Right ventricle myocardium superior (tissue), 1 donor: ENCODE measurements at places on chromosomes 13 and 19.

DNA sequence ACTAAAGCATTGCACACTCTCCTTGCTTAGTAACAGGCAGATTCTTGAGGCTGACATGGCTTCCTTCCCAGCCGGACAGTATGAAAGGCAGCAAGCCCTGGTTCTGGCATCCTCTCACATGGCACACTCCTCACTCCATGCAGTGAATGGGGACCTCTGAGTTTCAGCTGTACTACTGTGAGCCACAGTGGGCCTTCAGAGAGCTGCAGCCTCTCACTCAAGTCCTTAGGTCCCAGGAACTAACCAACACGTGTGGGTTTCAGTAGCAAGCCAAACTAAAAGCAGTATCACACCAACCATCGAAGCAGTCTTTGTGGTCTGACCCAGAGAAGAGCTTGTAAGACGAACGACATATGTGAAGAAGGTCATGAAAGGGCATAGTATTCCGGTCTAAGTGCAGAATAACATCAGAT, 128.2 kb downstream of the TBC1D4 start:
- DNase-seq, result no peak

DNA sequence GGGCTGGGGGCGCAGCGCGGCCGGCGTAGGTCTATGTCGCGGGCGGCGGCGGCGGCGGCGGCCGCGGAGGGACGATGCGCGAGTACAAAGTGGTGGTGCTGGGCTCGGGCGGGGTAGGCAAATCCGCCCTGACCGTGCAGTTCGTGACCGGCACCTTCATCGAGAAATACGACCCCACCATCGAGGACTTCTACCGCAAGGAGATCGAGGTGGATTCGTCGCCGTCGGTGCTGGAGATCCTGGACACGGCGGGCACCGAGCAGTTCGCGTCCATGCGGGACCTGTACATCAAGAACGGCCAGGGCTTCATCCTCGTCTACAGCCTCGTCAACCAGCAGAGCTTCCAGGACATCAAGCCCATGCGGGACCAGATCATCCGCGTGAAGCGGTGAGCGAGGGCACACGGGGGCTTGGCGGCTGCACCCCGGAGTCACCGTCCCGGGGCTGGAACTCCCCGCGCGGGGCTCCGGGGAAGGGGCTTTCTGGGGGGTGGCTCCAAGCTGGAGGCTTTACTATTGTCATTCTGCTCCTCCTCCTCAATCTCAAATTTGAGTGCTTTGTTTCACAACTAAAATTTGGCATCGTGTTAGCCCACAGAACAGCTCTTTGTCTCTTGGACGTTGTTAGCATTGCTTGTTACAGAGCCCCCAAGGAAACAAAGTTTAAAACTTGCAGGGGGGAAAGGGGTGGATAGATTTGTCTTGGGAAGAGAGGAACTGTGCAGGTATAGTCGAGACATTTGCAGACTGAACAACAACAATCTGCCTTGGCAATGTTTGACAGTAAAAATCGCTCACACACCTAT, 630 bp downstream of the RAP2A start:
- peak; percentile 62 for DNase-seq

GRCh38 chr19:33688171-33688992, 66.6 kb downstream of the CHST8 start:
- DNase-seq, result no peak

DNA sequence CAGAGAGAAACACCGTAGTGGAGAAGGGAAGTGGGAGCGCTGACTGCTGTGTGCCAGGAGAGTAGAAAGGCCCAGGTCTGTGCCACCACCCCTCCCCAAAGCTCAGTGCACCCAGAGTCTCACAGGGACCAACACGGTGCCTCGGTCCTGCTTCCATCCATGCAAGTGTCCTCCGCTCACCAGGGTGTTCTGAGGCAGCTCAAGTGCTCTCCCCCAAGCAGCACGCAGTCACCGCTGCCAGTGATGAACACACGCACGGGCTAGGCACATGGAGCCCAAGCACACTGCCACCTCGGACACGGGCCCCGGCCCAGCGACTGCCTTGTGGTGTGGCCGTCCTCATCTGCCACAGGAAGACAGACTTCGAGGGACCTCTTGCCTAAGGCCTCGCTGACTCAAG, 10.5 kb downstream of the POP4 start:
- DNase-seq, result no peak

DNA sequence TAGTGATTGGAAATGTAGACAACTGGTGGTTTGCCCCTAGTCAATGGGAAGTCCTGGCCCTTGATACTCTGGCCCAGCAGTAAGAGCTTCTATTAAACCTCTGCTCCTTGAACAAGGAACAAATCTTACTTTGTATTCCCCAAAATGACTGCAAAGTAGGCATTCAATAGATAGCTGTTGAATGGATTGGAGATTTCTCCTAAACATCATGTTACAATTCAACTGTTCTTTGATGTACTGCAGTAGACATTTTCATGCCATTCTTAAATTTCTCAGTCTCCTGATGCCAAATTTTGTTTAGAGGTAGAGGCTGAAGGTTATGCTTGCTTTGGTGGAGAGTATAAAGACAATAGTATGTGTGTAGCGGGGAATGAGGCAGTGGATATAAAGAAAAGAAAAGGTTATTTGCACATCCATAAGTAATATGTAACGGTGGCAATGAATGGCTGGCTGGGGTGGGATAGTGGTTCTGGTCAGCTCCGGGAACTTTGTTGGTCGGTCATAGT, 12.8 kb downstream of the MIR17HG start:
- DNase-seq, result no peak

DNA sequence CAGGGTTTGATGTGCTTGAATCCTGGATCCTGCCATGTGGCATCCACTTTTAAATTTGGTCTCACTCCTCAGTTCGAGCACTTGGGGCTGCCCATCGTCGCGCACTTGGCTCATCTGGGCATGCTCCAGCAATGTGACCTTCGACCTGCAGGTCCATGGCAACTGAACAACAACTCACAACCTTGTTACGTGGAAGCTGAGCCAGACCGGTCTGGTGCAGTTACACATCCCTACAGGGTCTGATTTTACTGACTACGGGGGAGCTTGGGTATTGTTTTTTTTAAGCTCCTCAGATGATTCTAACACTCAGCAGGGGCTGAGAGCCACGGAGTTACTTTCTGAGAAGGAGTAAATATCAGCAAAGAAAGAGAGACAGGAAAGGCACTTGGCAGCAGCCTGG, 769.6 kb downstream of the UQCRFS1 start:
- DNase-seq, result no peak

GRCh38 chr19:7197760-7198696, 96.2 kb downstream of the INSR start:
- DNase-seq, result peak; percentile 96

DNA sequence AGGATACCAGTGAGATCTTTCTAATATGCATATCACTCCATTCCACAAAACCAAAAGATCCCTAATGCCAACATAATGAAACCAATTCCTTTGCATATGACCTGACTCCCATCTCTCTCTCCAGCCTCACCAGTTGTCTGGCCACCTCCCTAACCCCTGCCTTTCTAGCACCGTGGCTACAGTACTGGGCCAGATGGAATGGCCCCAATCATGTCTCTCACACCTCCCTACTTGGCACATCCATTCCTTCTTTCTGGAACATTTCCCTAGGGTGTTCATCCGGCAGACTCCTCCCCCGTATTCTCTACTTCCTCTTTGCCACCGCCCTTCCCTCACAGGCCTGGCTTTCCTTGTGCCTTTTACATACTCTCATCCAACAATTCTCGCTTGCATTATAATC, 62.0 kb downstream of the GPALPP1 start:
- no peak for DNase-seq

- DNase-seq, result no peak
These were observed 154.6 kb upstream of the IPO5 start for GRCh38 chr13:97798836-97799235.

DNA sequence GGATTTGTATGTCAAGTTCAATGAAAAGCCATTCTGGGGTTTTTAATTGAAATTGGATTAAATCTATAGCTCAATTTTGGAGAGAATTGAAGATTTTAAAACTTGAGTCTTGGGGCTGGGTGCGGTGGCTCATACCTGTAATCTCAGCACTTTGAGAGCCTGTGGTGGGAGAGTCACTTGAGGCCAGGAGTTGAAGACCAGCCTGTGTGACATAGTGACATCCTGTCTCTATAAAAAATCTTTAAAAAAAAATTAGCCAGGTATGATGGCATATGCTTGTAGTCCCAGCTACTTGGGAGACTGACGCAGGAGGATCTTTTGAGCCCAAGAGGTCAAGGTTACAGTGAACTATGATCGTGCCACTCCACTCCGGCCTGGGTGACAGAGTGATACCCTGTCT, 41.2 kb downstream of the VAV1 start:
- no peak for DNase-seq

GRCh38 chr13:98466634-98467236, 110.2 kb downstream of the STK24 start:
- no peak for DNase-seq

DNA sequence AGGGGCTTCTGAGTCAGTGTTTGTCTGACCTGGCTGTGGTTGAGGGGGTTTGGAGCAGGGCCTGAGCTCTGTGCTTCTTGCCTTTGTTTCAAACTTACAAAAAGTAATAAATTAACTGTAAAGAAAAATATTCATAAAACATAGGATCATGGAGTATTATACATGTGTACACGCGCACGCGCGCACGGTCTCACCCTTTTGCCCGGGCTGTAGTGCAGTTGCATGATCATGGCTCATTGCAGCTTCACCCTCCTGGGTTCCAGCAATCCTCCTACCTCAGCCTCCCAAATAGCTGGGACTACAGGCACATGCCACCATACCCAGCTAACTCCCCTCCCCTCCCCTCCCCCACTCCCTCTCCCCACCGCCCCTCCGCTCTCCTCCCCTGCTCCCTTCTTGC, 23.5 kb downstream of the TDRD12 start:
- no peak for DNase-seq

DNA sequence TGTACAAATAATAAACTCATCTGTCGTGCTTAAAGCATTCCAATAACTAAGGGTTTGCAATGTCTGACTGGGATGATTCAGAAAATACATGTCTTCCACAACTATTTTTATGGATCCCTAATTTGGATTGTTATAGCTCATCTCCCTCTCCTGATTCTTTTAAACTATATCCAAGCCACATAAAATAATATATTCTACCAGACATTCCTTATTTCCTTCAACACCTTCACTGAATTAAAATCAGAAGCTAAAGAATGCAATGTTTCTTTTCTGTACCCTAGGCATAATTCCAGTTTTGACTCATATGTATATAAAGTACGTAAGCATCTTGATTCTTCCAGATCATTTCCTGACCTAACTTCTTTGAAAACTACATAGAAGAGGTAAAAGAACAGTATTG, 420.4 kb downstream of the EFNB2 start:
- no peak for DNase-seq

- DNase-seq, result no peak
These were observed 195.8 kb downstream of the UQCRFS1 start for GRCh38 chr19:29016926-29017760.

DNA sequence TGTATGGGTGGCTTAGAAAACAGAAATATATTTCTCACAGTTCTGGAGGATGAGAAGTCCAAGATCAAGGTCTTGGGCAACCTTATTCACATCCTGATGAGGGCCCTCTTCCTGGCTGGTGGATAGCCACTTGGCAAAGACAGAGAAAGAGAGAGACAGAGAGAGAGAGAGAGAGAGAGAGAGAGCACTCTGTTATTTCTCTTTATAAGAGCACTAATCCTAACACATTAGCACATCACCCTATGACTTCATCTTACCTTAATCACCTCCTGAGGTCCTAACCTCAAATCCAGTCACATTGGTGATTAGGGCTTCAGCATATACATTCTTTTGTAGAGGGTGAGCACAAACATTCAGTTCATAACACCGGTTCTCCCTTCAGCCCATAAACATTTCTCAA, 430.3 kb downstream of the EFNB2 start:
- no peak for DNase-seq

GRCh38 chr13:73335944-73336343, 277.1 kb downstream of the KLF5 start:
- no peak for DNase-seq

- DNase-seq, result peak; percentile 65
These were observed 12.5 kb downstream of the CEACAM3 start for GRCh38 chr19:41808663-41809566.

GRCh38 chr19:5107432-5108122, 138.7 kb downstream of the KDM4B start:
- DNase-seq, result no peak

GRCh38 chr19:31349160-31349881, at the start of gene TSHZ3:
TSS of gene TSHZ3 (minus strand) at chr19:31349436. CDS start at chr19:31349219, 217 bp downstream.
- peak; percentile 89 for DNase-seq

- DNase-seq, result no peak
These were observed 539.8 kb upstream of the PCDH9 start for GRCh38 chr13:67769987-67770341.

GRCh38 chr19:12668932-12669269, 2.3 kb downstream of the WDR83 start:
- peak; percentile 68 for DNase-seq

- DNase-seq, result no peak
These were observed 1220.5 kb upstream of the SLC10A2 start for GRCh38 chr13:104286566-104287290.

GRCh38 chr13:106440866-106441265, 94.6 kb downstream of the EFNB2 start:
- DNase-seq, result no peak

- no peak for DNase-seq
These were observed 8.7 kb upstream of the SMG9 start for GRCh38 chr19:43763473-43763939.

DNA sequence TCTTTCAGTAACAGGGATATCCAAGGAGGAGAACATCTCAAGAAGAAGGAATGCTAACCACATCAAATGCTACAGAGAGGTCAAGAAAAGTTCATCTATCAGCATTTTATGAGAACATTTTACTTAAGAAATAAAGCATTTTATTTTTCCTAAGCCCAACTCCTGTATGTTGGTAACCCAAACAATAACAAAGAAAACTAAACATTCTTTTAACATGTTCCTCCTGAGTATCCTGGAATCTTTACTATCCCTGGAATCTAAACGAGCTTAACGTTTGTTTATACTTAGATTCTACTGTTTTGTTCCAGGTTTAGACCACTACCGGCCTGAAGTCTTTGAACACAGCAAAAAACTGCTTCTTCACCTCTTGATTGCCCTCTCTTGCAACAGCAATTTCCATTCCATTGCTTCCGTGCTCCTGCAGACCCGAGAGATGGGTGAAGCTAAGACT, 89.7 kb downstream of the ZAR1L start:
- no peak for DNase-seq

- no peak for DNase-seq
These were observed 120.4 kb downstream of the FOXO1 start for GRCh38 chr13:40546047-40546446.

- no peak for DNase-seq
These were observed 96.4 kb downstream of the SPRY2 start for GRCh38 chr13:80244574-80244973.

GRCh38 chr13:39976481-39976880, 321.0 kb downstream of the COG6 start:
- no peak for DNase-seq
